ENCODE measurements at places on chromosomes 16 and 17.

GRCh38 chr17:520447-521182, 168.0 kb upstream of the RPH3AL start:
- no peak for DNase-seq

GRCh38 chr16:2511996-2512734, 1.6 kb upstream of the ATP6V0C start:
- no peak for DNase-seq

- no peak for DNase-seq
These were observed 114.3 kb downstream of the ABCC1 start for GRCh38 chr16:16063683-16064082.

DNA sequence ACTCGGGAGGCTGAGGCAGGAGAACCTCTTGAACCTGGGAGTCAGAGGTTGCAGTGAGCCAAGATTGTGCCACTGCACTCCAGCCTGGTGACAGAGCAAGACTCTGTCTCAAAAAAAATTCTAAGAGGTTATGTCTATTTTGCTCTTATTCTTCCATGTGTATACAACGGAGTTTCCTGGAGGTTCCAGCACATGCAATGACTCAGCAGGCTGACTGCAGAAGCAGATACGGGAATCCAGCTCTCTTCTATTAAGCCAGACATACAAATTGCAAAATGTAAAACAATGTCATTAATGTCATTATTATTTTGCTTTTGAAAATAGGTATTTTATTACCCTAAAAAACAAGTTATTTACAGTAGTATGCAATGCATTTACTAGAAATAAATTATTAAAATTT, 18.4 kb downstream of the MIEF2 start:
- no peak for DNase-seq

- DNase-seq: no peak
These were observed 19.9 kb upstream of the HEATR6 start for GRCh38 chr17:60098578-60098977.

GRCh38 chr17:83109793-83110645, 30.6 kb downstream of the METRNL start:
- DNase-seq: no peak

DNA sequence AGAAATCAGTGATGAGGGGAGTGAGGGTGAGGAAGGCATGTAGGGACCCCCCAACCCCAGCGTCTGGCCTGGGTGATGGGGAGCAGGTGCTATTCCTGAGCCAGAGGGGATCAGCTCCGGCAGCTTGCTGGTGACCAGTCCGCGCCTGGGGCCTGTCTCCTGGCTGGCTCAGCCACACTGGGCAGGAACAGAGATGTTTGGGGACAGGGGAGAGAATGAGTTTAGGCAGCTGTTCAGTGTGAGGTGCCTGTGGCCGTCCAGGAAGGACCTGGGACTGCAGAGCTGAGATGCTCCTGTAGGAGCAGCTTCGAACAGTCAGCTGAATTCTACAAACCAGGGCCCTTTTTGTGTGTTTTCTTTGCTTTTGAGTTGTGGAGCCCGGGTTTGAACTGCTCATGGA, 23.2 kb upstream of the SPNS2 start:
- DNase-seq: no peak

GRCh38 chr16:2767140-2767731, 9.8 kb downstream of the ELOB start:
- no peak for DNase-seq

DNA sequence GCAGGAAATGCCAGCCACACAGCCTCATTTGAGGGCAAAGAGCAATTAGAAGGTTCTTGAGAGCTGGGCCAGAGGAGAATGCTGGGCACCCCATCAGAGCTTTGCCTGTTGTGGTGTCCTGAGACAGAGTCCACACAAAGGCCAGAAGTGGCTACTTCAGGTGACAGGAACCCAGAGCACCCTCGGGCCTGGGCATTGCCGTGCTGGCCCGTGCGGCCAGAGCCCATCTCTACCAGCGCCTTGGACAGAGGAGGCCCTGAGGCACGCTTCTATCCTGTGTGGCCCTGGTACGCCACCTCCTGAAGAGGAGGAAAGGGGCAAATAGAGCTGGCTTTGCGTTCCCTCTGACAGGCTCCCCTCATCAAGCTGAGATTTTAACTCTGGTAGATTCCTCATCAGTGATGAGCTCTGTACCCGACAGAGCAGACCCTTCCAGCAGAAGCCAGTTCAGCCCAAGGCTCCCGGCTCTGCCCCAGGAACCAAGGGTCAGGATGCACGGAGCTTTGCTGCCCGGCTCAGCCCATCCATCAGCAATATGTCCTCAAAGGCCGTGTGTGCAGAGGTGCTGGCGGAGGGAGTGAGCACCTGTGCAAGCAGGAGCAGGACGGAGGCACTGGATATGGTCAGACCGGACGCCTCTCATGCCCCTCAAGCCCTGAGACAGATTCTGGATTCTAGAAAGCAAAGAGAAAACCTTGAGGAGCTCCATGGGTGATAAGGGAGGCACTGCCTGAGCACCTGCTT, 3.4 kb upstream of the RASD1 start:
- no peak for DNase-seq
